EH (cell line): ENCODE measurements at places on chromosomes 1 and 21.

GRCh38 chr21:44944596-44944995, 4.8 kb downstream of the SLX9 start:
- DNase-seq: no peak

GRCh38 chr1:55305735-55306134, 90.6 kb upstream of the USP24 start:
- peak; percentile 67 for DNase-seq

DNA sequence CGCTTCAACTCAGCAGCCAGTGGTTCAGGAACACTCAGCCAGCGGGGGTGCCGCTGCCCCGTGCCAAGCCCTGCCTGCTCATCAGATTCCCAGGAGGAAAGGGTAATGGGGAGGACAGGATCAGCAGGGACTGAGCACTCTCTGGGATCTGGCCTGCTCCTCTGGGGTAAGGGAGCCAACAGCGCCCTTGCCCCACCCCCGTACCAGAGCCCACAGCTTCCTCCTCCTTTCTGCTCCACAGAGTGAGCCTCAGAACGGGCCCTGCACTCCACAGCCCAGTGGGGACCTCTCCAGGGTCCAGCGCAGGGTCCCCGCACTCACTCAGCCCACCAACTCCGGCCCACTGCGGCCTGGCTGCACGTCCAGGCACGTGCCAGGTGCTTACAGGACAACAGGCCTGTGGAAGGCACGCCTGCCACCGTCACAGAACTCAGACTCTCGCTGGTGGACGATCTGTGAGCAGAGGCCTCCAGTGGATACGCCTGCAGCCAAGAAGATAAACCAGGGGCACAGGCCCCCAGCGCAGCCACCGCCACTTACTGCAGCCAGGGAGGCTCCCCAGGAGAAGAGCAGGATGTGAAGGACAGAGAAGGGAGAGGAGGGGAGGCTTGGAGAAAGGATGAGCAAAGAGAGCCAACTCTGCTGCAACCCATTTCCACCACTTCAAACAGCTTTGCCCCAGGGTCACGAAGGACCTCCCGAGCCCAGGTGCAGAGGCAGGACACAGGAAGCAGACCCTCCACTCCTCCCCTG, 2.1 kb downstream of the MEGF6 start:
- DNase-seq: no peak

GRCh38 chr1:85047472-85048295, 616 bp downstream of the MCOLN3 start:
- peak; percentile 8 for DNase-seq

- DNase-seq: peak; percentile 61
Observed at GRCh38 chr1:87942165-87942564, 613.5 kb downstream of the LMO4 start.

GRCh38 chr1:169130683-169131082, 24.2 kb downstream of the ATP1B1 start:
- no peak for DNase-seq

- peak; percentile 98 for DNase-seq
Observed at GRCh38 chr1:21511579-21512522, 2.6 kb downstream of the ALPL start.

GRCh38 chr1:30271401-30272276, 451.7 kb downstream of the MATN1 start:
- no peak for DNase-seq

DNA sequence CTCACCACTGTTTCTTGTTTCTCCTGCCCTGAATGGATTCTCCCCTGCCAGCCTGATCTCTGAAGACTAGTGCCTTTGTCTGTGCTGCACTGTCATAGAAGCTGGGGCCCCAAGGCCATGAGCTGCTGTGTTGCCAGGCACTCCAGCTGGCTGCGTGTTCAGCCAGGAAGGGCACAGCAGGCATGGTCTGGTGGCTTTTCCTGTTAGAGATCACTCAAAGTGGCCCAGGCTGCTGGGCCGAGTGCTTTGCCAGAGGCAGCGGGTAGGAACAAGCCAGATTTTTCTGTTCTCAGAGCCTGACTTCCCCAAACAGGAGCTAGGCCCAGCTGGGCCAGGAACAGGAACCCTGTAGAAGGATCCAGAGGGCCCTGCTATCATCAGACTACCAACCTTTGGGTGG, 5.2 kb downstream of the ADPRS start:
- DNase-seq: no peak

DNA sequence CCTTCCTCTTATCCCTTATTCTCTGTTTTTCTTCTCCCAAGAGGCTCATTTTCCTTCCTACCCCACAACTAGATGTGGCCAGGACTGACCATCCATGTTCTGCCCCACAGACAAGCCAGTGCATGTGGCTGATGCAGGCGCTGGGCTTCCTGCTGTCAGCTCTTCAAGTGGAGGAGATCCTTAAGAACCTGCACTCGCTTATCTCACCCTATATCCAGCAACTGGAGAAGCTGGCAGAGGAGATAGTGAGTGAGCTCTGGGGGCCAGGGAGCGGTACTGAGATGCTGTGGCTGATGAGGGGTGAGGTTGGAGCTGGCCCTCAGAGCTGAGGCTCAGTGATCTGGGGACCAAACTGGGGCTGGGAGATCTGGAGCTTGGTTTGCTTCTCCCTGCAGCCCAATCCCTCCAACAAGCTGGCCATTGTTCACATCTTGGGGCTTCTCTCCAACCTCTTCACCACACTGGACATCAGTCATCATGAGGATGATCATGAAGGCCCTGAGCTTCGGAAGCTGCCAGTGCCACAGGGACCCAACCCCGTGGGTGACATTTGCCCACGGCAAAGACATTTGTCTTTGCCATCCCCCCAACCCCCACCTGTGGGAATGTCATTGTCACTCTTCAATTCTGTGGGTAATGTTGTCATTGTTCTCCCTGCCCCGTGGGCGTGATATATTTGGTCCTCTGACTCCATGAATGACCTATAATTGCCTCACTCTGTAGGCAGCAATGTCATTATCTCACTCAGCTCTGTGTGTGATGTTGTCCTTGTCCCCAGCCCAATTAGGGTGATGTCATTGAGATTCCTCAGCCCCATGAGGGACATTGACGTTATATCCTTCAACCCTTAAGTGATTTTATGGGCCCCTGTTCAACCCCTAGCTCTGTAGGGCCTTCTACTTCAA, 11.2 kb upstream of the DPH2 start:
- DNase-seq: no peak

GRCh38 chr1:25799352-25799934, 550 bp upstream of the SELENON start:
- no peak for DNase-seq

- peak; percentile 40 for DNase-seq
Observed at GRCh38 chr1:168223681-168224540, 1.9 kb upstream of the SFT2D2 start.

DNA sequence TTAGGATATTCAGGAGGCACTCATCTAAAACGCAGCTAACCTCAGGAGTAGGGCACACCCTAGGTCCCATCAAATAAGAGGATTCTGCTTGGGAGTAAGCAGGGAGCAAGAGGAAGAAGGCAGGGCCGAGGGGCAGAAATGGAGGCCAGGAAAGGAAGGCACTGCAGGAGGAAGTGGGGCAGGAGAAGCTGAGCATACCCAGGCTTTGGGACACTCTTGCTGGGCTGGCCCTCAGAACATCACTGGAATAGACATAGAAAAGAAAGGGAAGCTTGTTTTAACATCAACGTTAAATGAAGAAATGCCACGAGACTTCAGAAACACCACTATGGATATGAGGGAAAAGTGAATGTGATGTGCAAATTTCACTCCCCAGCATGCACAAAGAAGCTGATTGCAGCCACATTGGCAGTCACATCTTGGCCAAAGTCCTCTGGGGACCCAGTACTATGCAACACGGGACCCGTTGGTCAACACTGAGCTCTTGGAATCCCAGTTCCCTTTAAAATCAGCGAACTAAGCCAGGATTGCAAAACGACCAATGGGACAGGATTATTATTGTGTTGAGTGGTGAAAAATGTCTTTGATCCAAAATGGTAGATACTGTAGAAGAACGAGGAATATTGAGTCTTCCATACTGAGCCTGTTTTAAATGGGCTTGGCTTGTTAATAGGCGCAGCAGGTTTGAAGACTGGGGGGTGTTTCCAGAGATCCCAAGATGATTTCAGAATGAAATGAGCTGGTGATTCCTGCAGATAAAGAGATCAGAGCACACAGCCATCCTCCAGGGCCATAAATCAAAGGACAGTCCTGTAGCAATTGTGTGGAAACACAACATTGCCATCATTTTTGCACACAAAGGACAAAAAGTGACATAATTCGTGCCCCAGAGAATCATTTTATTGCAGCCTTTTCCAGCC, 152.4 kb downstream of the TOMM20 start:
- no peak for DNase-seq

DNA sequence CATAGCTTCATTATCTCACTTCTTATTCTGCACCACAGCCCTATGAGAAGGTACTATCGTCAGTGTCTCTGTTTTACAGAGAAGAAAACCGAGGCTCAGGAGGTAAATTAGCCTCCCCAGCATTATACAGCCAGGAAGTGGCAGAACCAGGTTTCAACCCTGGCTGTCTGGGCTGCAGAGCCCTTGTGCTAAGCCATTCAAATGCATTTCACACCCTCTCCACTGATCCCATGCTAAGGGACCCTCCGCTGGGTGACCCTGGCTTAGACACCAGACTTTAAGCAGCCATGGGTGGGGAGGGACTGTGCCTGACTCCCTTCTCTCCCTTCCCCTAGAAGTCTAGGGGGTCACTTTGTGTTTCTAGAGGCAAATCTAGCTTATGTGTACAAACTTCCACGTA, 87.5 kb downstream of the RRAGC start:
- no peak for DNase-seq

- no peak for DNase-seq
Observed at GRCh38 chr1:64526312-64526711, 56.4 kb downstream of the CACHD1 start.

- DNase-seq: peak; percentile 73
Observed at GRCh38 chr21:35616090-35616489, 444.2 kb downstream of the SETD4 start.
